ENCODE measurements at places on chromosomes 1 and 21.

- H3K27ac ChIP-seq, result no peak overlapping the region
- H3K36me3 ChIP-seq, result no peaks in the 10 kb centered on the region
- H3K27me3 ChIP-seq, result no peaks in the 10 kb centered on the region
- no peak for DNase-seq
- no peak overlapping the region for H3K4me3 ChIP-seq
Observed at GRCh38 chr1:194600716-194601115, 1414.3 kb upstream of the B3GALT2 start.

DNA sequence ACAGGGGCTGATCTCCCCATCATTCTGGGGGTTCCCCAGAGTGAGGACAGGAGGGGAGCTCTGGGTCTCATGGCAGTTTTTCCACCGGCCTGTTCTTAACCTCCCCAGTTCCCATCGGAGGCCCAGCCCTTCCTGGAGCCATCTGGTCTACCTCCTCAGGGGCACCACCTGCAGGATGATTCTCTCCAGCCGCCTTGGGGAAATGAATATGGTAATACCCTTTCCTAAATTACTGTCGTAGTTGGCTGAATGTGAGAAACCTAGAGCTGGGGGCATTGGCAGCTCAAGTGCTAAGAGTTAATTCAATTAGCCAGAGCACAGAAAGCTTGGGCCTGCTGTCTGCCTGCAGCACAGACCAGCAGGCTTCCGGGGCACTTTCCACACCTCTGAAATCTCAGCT lies 64.9 kb downstream of the TAS1R2 start:
- DNase-seq, result no peak
- H3K4me1 ChIP-seq, result peaks cover 53% of the 10 kb centered on the region
- H3K27ac ChIP-seq, result no peak overlapping the region
- no peaks in the 10 kb centered on the region for H3K36me3 ChIP-seq

DNA sequence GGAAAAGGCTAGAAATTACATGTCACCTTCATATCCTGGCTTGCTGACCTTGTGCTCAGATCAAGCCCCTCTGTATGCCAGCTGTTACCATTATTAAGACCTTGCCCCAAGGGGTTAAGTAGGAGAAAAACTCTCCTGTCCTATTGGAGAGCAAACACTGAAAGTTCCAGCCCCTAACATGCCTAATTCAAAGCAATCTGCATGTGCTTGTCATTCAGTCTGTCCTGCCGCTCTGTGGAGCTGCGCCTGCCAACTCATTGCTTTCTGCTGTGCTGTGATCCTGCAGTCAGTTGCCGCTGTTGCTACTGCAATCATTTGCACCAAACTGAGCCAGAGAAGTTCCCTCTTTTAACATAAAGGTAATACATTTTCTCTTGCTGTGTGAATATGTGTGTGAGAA lies 113.4 kb downstream of the DISP1 start:
- peak overlapping the region; percentile 88 for H3K4me3 ChIP-seq
- no peaks in the 10 kb centered on the region for H3K36me3 ChIP-seq
- peak; percentile 55 for DNase-seq
- peak overlapping the region; percentile 93 for H3K27ac ChIP-seq
- no peaks in the 10 kb centered on the region for H3K27me3 ChIP-seq
- H3K4me1 ChIP-seq, result peaks cover 74% of the 10 kb centered on the region

- no peak for DNase-seq
- no peak overlapping the region for H3K4me3 ChIP-seq
- H3K36me3 ChIP-seq, result no peaks in the 10 kb centered on the region
- no peaks in the 10 kb centered on the region for H3K4me1 ChIP-seq
- no peak overlapping the region for H3K27ac ChIP-seq
- H3K27me3 ChIP-seq, result peaks cover 13% of the 10 kb centered on the region
Observed at GRCh38 chr1:5002676-5003075, 348.3 kb downstream of the AJAP1 start.

- peaks cover 22% of the 10 kb centered on the region for H3K4me1 ChIP-seq
- H3K27ac ChIP-seq, result no peak overlapping the region
- no peak overlapping the region for H3K4me3 ChIP-seq
Observed at GRCh38 chr1:33930346-33931110, 66.6 kb downstream of the HMGB4 start.

- H3K36me3 ChIP-seq, result no peaks in the 10 kb centered on the region
- no peak for DNase-seq
- peaks cover 42% of the 10 kb centered on the region for H3K27me3 ChIP-seq
Observed at GRCh38 chr21:42426424-42426823, 22.7 kb downstream of the UBASH3A start.

GRCh38 chr1:224096773-224097172 lies 17.1 kb upstream of the FBXO28 start:
- H3K4me3 ChIP-seq, result no peak overlapping the region
- no peaks in the 10 kb centered on the region for H3K4me1 ChIP-seq
- peaks cover 35% of the 10 kb centered on the region for H3K27me3 ChIP-seq
- peaks cover 6% of the 10 kb centered on the region for H3K36me3 ChIP-seq
- DNase-seq, result no peak

- no peaks in the 10 kb centered on the region for H3K36me3 ChIP-seq
- DNase-seq, result no peak
- H3K4me1 ChIP-seq, result no peaks in the 10 kb centered on the region
- no peak overlapping the region for H3K27ac ChIP-seq
Observed at GRCh38 chr1:41936107-41936506, 17.4 kb upstream of the HIVEP3 start.

GRCh38 chr1:6635161-6635909 lies 10.7 kb downstream of the THAP3 start:
- no peaks in the 10 kb centered on the region for H3K4me1 ChIP-seq
- H3K27ac ChIP-seq, result no peak overlapping the region
- H3K4me3 ChIP-seq, result no peak overlapping the region
- H3K27me3 ChIP-seq, result peaks cover 2% of the 10 kb centered on the region

All from nephron progenitor cell (in vitro differentiated cells).